Stimulated activated CD4-positive, alpha-beta T cell treated with anti-CD3 and anti-CD28 coated beads, Interleukin-1b, Interleukin-23, amount 100 ng/mL, for 1 hour (primary cell): ENCODE measurements at places on chromosomes 16 and 17.

- no peak for DNase-seq
Observed at GRCh38 chr17:63332286-63332685, 113.8 kb downstream of the CYB561 start.

- DNase-seq, result no peak
Observed at GRCh38 chr16:51542981-51543815, 392.1 kb upstream of the SALL1 start.

DNA sequence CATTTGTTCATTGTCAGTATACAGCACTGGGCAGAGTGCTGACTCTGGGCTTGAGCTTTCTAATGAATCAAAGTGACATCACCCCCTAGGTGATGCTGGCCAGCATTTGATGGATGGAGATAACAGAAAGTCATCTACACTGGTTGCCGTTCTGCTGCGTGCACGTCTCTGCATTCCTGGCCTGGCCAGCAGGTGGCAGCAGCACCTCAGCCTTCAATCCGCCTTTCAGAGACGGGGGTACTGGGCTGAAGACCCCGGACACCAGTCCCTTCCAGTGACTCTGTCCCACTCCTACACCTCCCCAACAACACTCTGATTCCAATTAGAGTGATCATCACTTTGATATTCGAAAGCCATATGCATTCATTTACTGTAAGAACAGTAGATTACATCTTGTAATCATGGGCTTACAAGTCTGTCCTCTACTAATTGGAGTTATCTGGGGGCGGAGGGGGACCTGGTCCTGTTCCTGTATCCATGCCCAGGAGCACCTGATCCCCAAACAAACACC lies 6.0 kb downstream of the CPSF4L start:
- DNase-seq, result peak; percentile 24

- DNase-seq, result no peak
Observed at GRCh38 chr16:183005-183404, 2.7 kb downstream of the HBQ1 start.

DNA sequence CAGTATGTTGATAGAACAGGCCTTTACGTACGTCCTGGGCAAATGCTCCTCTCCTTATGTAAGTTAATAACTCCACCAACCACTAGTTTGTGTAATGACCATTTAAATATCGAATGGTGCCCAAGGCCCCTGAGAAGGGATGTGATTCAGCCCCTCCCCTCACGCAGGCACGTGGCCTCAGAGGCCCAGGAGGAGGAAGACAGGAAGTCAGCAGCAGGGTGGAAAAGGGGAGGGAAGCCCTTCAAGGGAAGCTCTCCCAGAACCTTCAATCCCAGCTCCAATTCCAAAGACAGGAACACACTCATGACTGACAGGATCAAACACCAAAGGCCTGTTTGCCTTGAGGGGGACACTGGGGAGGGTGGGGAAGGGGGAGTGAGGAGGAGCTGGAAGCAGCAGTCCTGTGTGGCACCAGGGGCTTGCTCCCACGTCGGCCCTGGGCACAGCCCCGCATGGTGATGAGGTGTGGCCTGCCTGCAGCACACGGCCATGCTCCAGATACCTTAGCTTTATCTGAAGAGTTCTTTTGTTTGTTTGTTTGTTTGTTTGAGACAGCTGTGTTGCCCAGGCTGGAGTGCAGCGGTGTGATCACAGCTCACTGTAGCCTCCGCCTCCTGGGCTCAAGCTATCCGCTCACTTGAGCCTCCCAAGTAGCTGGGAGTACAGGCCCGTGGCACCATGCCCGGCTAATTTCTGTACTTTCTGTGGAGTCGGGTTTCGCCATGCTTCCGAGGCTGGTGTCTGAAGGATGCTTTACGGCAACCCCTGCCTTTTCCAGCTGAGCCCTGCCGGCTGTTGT lies 105.0 kb downstream of the ZNF778 start:
- no peak for DNase-seq

- DNase-seq, result peak; percentile 45
Observed at GRCh38 chr17:44865231-44865660, 17.6 kb downstream of the HIGD1B start.

GRCh38 chr16:57743458-57743857 lies 7.9 kb downstream of the KATNB1 start:
- no peak for DNase-seq

- no peak for DNase-seq
Observed at GRCh38 chr16:3068487-3068886, 3.0 kb downstream of the IL32 start.

DNA sequence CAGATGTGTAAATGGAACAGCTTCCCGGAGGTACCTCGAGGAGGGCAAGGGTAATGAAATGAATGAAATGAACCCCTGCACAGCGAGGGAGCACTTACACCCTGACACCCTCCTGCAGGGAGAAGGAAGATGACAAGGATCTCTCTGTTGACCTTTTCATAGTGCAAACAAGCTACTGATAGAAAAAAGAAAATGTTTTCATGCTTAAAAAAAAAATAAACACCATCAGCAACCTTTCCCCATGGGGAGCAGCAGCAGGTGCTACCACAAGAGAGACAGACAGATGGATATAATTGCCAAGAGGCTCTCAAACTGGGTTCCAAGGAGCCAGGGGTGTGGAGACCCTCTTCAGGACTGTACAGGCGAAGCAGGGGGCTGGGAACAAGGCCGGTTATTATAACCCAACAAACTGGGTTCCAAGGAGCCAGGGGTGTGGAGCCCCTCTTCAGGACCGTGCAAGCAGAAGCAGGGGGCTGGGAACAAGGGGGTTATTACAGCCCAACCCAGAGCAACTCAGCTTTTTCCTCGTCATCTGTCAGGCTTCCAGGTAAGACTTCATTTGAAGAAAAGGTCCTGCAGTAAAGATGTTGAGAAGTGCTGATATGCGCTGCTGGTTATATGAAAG lies 718 bp upstream of the RPH3AL start:
- DNase-seq, result no peak

DNA sequence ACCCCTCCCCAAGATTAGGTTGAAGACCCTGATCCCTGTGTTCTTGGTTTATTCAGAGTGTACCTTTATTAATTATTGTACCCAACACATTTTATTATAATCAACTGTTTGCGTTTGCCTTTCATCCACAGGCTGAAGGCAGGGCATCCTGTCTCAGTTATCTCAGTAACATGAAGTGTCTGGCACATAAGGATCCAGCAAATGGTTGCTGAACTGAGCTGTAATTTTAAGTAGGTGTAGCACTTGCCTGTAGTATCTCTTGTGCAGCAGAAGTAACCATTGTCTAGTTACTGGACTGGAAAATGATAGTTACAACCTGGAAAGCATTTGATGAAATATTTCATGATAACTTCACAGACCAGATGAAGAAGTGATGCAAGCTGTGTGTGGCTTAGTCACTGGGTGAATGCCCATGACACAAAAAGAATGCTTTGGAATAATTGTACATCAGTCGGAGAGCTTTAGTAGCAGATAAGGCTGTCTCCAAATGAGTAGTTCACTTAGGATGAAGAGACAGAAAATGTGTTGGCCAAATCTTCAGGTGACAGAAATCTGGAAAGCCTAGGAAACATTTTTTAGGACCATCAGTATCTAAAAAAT lies 56.6 kb downstream of the ESRP2 start:
- DNase-seq, result no peak

- no peak for DNase-seq
Observed at GRCh38 chr16:88667461-88667860, 4.6 kb upstream of the MVD start.

GRCh38 chr17:28725166-28725659 lies 820 bp downstream of the TLCD1 start:
- DNase-seq, result no peak

GRCh38 chr16:70380248-70380918 lies 33.7 kb downstream of the DDX19A start:
- peak; percentile 67 for DNase-seq

DNA sequence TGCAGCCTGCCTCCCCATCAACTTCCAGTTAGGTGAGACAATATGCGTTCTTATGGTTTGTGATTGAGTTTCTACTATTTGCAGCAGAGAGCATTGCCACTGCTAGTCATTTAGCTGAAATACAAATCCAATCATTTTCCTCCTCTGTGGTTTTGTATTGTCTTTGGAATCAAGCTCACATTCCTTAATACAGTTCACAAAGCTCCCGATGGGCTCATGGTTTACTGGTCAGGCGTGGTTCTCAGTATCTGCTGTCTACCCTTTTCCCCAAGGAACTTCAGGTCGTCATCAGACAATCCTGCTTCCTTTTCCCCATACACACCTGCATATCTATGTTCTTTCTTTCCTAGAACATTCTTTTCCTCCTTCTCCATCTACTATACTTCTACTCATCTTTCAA lies 69.6 kb upstream of the GAS7 start:
- DNase-seq, result no peak

DNA sequence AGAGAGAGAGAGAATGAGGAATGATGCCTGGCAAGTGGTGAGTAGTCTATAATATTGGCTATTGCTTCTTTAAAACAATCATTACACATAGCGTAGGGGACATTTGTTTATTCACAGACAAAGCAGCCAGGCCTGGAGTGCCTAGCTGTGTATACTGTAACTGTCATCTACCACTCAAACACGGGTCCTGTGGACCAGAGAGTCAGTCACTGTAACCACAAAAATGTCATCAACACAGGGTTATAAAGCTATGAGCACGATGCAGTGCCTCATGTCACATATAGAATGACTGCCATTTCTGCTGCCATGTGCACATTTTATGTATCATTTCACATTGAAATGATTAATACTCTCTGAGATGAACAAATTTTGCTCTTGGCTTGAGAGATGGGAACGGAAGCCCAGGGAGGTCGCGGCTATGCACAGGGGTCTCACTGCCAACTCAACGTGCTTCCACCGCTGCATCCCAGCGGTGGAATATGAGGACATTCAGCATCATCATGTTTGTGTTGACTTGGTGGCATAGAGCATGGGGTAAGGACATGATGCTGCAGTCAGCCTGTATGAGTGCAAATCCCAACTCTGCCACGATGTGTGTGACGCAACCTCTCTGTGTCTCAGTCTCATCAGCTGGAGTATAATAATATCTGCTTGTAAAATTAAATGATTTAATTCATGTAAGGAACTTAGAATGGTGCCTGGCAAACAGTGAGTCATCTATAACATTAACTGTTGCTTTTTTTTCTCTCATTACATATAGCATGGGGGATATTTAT lies 3.3 kb downstream of the MT1H start:
- no peak for DNase-seq

- DNase-seq, result no peak
Observed at GRCh38 chr17:17341452-17341851, 38.3 kb downstream of the NT5M start.

- DNase-seq, result no peak
Observed at GRCh38 chr17:47983492-47984223, 12.7 kb downstream of the CDK5RAP3 start.

DNA sequence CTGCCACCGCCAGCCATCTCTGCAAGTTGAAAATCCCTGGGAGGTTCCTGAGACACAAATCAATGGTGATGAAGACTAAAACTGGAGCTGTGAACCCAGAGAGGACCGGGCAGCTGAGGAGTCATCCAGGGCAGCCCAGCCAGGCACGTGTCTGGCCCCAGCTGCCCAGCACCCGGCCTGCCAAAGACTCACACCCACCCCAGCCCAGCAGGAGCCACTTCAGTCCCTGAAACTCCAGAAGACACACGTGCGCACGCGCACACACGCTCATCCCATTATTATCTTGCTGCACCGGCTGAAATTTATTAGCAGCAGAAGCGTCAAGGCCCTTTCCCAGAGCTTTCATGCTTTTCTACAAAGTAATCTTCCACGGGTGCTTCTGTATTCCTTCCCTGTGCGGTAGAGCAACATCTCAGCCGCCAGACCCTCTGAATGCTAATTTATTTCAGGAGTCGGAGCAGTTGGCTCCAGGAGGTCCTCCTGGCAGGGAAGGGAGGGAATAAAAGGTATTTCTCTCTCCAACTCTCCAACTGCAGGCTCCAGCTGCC lies 59.8 kb upstream of the RBFOX3 start:
- no peak for DNase-seq
